ENCODE measurements at places on chromosomes 3 and 15.
A peak's percentile ranks its signal among the peaks of the same experiment; 100 is the strongest.

DNA sequence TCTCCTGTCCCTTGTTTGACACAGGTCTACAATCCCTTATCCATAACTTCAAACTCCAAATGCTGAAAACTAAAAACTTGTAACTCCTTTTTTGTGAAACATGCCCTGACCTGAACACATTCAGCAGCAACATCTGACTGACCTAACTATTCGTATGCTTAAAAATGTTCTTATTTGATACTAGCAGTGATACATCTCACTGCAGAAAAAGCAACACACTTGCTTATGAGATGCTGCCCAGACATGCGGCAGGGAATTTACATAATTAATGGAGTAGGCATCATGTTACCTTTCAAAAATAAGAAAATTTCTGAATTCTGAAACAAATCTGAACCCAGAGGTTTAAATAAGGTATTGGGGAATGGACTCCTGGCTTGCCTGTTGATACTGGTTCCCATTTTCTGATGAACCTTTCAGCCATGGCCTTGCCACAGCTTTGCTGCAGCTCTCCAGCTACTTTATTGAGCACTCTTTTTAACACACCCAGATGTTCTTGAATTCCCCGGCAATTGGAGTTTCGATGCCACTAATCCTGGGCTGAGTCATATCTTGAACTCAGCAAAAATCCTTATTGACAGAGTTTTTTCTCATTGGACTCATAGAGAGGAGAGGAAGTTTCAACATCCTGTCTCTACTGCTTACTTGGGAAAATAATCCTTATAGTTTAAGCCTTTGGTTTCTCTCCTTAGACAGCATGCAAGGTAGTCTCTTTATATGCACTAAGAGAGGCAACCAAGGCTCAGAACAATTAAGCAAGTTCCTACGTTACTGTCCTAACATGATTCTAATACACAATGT is 296.6 kb upstream of the LMCD1 start:
- DNase-seq = no peak
- H3K4me1 ChIP-seq = no peaks in the 10 kb centered on the region
- H3K27ac ChIP-seq = no peak overlapping the region
- H3K27me3 ChIP-seq = no peaks in the 10 kb centered on the region
- H3K36me3 ChIP-seq = no peaks in the 10 kb centered on the region

GRCh38 chr3:55718521-55718921 is 231.4 kb upstream of the WNT5A start:
- no peaks in the 10 kb centered on the region for H3K27me3 ChIP-seq
- no peaks in the 10 kb centered on the region for H3K4me1 ChIP-seq

GRCh38 chr3:170159933-170160332 is 21.6 kb downstream of the PHC3 start:
- H3K36me3 ChIP-seq = peaks cover 4% of the 10 kb centered on the region
- peaks cover 23% of the 10 kb centered on the region for H3K4me1 ChIP-seq
- no peak overlapping the region for H3K4me3 ChIP-seq
- no peak for DNase-seq
- no peak overlapping the region for H3K27ac ChIP-seq

GRCh38 chr15:32802286-32802936 is 84.6 kb downstream of the GREM1 start:
- H3K4me1 ChIP-seq = no peaks in the 10 kb centered on the region
- no peak for DNase-seq
- H3K27me3 ChIP-seq = no peaks in the 10 kb centered on the region
- no peaks in the 10 kb centered on the region for H3K36me3 ChIP-seq
- H3K27ac ChIP-seq = no peak overlapping the region

- H3K4me3 ChIP-seq = no peak overlapping the region
- no peaks in the 10 kb centered on the region for H3K4me1 ChIP-seq
- DNase-seq = no peak
Measured at GRCh38 chr3:89912031-89912430, 804.6 kb downstream of the EPHA3 start.

DNA sequence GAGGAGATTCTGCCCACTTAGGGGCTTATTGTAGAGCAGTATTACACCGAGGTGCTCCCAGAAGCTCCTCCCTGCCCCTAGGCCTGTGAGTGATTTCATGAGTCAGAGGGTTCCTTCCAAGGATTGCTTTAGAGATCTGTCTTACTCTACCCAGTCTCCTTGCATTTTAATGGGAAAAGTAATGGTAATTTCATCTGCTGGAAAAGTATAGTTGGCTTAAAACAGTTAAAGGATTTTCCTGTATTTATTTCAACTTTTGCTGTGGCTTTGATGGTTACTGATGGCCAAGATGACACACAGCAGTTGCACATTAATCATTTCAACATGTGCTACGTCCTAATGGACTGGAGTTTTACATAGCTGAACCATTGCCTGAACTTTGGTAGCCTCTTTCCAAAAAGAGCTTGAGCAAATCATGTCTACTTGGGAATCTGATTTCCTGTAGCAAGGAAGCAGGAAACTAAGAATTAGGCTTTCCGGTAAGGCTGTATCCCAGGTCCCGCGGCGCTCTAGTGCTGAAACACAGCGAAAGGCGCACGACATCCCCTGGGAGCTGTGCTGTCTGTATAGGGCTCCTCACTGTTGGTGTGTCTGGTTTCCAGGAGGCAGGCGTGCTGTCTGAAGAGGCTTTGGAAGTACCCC is 9.2 kb upstream of the PGPEP1L start:
- no peaks in the 10 kb centered on the region for H3K4me1 ChIP-seq
- H3K4me3 ChIP-seq = no peak overlapping the region
- no peak for DNase-seq
- no peaks in the 10 kb centered on the region for H3K27me3 ChIP-seq
- H3K27ac ChIP-seq = no peak overlapping the region

DNA sequence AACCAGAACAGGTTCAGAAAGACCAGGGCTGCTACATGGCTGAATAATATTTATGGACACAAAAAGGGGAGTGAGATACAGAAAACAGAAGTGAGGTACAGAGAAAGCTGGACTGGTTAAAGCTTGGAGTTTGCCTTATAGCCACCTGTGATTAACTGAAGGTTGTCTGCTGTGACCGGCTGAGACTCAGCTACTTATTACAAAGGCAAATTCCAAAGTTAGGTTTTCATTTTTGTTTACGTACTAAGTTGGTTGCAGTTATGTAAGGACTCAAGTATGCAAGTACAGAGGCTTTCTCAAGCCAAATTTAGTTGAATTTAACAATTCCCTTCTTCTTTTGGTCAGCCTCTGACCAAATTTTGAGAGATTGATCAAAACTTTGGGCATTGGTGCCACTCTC is 264.6 kb downstream of the THSD4 start:
- no peaks in the 10 kb centered on the region for H3K36me3 ChIP-seq
- no peak for DNase-seq
- H3K4me3 ChIP-seq = no peak overlapping the region
- H3K27ac ChIP-seq = peak overlapping the region; percentile 55
- H3K4me1 ChIP-seq = peaks cover 5% of the 10 kb centered on the region
- H3K27me3 ChIP-seq = no peaks in the 10 kb centered on the region

DNA sequence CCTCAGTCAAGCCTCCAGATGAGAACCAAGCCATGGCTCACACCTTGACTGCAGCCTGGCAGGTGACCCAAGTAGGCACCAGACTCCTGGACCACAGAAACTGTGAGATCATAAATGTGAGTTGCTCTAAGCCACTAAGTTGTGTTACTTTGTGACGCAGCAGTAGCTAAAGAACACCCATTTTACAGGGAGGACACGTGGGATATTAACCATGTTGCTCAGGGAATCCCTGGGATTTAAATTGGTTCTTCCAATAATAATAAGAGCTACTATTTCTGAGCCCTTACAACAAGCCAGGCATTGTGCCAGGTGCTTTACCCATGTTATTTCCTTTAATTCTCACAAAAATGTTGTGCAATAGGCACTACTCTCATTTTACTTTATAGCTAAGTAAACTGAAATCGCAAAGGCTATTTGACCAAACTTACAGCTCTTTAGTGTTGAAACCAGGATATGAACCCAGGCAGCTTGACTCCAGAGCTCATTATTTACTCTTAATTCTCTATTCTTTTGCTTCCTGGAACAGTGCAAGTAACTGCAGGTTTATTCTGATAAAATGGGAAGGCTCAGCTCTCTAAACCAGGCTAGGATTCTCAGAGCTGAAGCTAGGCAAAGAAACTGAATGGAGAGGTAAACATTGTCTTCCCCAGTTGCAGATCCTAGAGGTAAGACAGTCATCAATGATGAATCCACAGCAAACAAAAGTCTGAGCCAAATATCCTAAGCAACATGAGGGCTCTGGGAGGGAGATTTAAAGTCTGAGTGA is 294.4 kb downstream of the KBTBD8 start:
- H3K27me3 ChIP-seq = no peaks in the 10 kb centered on the region
- no peak for DNase-seq
- H3K4me1 ChIP-seq = peaks cover 17% of the 10 kb centered on the region
- H3K27ac ChIP-seq = no peak overlapping the region

GRCh38 chr15:43239732-43240491 is 19.1 kb upstream of the EPB42 start:
- H3K4me1 ChIP-seq = peaks cover 4% of the 10 kb centered on the region
- H3K36me3 ChIP-seq = no peaks in the 10 kb centered on the region
- H3K27ac ChIP-seq = no peak overlapping the region
- H3K27me3 ChIP-seq = no peaks in the 10 kb centered on the region
- DNase-seq = no peak
- no peak overlapping the region for H3K4me3 ChIP-seq

GRCh38 chr3:170759511-170760173 is 110.4 kb downstream of the RPL22L1 start:
- H3K27ac ChIP-seq = peak overlapping the region; percentile 32
- no peaks in the 10 kb centered on the region for H3K36me3 ChIP-seq
- H3K4me3 ChIP-seq = no peak overlapping the region
- no peak for DNase-seq

GRCh38 chr3:28328188-28329151 is 20.1 kb upstream of the ZCWPW2 start:
- H3K36me3 ChIP-seq = no peaks in the 10 kb centered on the region
- DNase-seq = no peak
- no peaks in the 10 kb centered on the region for H3K27me3 ChIP-seq
- no peak overlapping the region for H3K27ac ChIP-seq
- H3K4me1 ChIP-seq = no peaks in the 10 kb centered on the region

GRCh38 chr3:127784283-127784682 is 38.0 kb downstream of the MGLL start:
- H3K27me3 ChIP-seq = no peaks in the 10 kb centered on the region
- H3K36me3 ChIP-seq = no peaks in the 10 kb centered on the region
- H3K4me3 ChIP-seq = no peak overlapping the region
- DNase-seq = no peak

DNA sequence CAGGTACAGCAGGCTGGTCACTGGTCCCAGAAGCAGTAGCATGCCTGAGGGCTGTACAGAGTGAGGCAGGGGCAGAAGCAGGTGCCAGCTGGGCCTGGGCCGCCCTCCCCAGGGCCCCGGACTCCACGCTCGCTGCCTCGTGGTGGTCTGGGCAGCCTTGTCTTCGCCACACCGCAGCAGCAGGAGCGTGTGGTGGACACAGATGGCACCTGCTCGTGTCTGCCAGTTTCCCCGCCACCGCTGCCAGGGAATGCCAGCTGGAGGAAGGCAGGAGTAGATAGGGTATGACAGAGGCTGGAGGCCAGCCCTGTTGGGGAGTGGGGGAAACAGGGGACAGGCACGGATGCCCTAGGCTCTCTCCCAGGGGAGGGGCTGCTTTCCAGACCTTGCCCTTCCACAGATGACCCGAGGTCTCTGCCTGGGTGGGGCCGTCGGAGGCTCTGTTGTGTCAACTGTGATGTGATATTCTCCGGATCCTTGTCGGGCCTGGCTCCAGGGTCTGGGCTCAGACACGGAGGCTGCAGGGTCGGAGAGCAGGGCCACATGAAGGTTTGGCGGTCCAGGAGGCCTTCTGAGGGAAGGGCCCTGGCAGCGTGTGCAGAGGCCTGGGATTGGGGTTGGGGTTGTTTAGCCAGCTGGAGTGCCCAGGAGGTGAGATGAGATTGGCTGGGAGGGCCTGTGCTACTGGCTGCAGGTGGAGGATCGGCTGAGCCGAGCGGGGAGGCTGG is 33.6 kb downstream of the GOLGA6L10 start:
- no peak for DNase-seq
- no peak overlapping the region for H3K27ac ChIP-seq
- H3K4me3 ChIP-seq = no peak overlapping the region
- H3K4me1 ChIP-seq = no peaks in the 10 kb centered on the region
- no peaks in the 10 kb centered on the region for H3K36me3 ChIP-seq
- no peaks in the 10 kb centered on the region for H3K27me3 ChIP-seq

- no peaks in the 10 kb centered on the region for H3K4me1 ChIP-seq
- no peak for DNase-seq
- no peaks in the 10 kb centered on the region for H3K27me3 ChIP-seq
- no peak overlapping the region for H3K4me3 ChIP-seq
- H3K27ac ChIP-seq = no peak overlapping the region
- no peaks in the 10 kb centered on the region for H3K36me3 ChIP-seq
Measured at GRCh38 chr3:106089806-106090205, 221.0 kb upstream of the CBLB start.

DNA sequence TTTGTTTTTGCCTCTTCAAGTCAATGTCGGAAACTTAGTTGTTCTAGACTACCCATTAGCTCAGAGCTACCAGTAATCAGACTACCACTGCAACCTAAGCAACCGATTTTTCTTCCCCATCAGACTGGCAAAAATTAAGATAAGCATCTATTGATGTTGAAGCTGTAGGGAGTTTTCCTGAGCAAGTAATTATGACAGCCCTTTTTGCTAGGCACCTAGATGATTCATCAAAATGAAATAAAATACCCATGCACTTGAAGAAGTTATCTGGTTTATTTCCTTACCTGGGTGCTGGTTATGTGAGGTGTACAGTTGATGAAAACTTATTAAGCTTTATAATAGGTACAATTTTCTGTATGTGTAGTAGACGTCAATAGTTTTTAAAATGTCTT is 554 bp upstream of the COMMD4 start:
- H3K27ac ChIP-seq = no peak overlapping the region
- peaks cover 7% of the 10 kb centered on the region for H3K4me1 ChIP-seq
- H3K4me3 ChIP-seq = peak overlapping the region; percentile 99
- DNase-seq = no peak

GRCh38 chr15:86690566-86690965 is 610.9 kb downstream of the AGBL1 start:
- no peaks in the 10 kb centered on the region for H3K36me3 ChIP-seq
- H3K27me3 ChIP-seq = no peaks in the 10 kb centered on the region
- no peak for DNase-seq
- no peak overlapping the region for H3K27ac ChIP-seq
- H3K4me1 ChIP-seq = no peaks in the 10 kb centered on the region

GRCh38 chr3:63624941-63625560 is 27.4 kb upstream of the SNTN start:
- DNase-seq = no peak
- no peaks in the 10 kb centered on the region for H3K36me3 ChIP-seq
- peaks cover 6% of the 10 kb centered on the region for H3K4me1 ChIP-seq

- DNase-seq = no peak
- no peaks in the 10 kb centered on the region for H3K36me3 ChIP-seq
- H3K27ac ChIP-seq = no peak overlapping the region
- H3K4me1 ChIP-seq = no peaks in the 10 kb centered on the region
- no peaks in the 10 kb centered on the region for H3K27me3 ChIP-seq
- H3K4me3 ChIP-seq = no peak overlapping the region
Measured at GRCh38 chr3:11736136-11736833, 92.6 kb upstream of the VGLL4 start.

- no peaks in the 10 kb centered on the region for H3K36me3 ChIP-seq
- no peak overlapping the region for H3K4me3 ChIP-seq
- no peaks in the 10 kb centered on the region for H3K27me3 ChIP-seq
- H3K27ac ChIP-seq = no peak overlapping the region
- DNase-seq = no peak
- no peaks in the 10 kb centered on the region for H3K4me1 ChIP-seq
Measured at GRCh38 chr3:157921811-157922210, 184.4 kb downstream of the SHOX2 start.

All from thoracic aorta (tissue), 2 donors.